ENCODE measurements at places on chromosomes 5 and 9.

DNA sequence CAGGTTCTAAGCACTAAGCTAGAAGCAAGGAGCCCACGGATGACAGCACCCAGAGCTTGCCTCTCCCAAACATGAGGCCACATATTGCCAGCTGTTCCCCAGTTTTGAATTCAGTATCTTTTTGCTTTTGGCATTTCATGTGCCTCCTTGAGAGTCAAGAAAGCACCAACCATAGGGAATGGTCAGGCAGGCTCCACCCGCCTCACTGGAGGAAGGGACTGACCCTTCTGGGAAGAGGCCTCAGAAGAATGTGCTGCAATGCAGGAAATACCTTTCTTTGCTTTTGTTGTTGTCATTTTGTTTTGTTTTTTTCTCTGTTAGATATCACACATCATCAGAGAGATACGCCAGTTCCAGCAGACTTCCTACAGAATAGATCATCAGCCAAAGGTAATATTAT is 13.7 kb upstream of the CKMT2 start:
- no peak for DNase-seq

- DNase-seq: no peak
Measured at GRCh38 chr5:134398609-134399155, 13.0 kb downstream of the CDKN2AIPNL start.

DNA sequence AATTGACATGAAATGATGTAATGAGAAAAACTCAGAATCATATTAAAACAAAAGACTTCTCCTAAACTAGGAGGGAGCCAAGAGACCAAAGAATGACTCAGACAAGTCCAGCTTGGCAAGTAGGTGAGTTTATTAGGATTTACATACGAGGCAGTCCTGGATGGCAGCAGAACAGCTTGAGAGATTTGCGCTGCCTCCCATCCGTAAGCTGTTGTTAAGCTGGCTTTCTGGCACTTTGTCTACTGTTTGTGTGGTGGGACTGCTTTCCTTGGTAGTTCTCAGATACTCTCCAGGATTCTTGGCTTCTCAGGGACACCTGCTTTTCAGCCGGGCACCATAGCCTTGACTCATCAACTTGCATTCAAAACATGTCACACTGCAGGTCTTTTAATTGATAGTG is 57.6 kb downstream of the COX7C start:
- no peak for DNase-seq

GRCh38 chr5:111337133-111337532 is 112.9 kb downstream of the CAMK4 start:
- no peak for DNase-seq

DNA sequence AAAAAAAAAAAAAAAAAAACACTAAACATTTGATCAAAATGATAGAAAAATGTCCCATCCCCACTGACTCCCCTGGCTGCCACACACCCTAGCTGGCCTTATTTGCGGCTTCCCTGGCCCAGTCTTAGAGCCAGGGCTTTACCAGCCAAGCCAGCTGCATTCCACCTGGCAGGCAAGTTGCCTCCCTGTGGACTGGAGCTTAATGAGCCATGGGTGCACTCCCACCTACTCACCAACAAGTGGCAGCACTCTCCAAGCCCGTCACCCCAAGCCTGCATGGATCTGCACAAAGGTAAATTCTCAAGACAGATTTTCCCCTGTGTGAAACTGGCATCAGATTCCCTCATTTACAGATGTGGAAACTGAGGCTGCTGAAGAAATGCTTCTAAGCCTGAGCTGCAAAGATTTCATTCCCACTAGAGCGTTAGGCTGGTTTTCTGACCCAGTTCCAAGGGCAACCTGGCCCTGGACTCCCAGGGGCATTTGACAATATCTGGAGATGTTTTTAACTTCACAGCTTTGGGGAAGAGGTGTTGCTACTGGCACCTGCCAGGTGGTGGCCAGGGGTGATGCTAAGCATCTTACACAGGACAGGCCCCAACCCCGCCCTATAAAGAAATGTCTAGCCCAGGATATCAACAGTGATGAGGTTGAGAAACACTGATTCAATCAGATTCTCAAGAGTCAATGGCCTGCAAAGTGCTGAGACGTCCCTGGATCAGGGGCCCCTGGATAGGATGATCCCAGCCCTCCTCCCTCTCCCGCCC is 21.9 kb upstream of the VDAC1 start:
- DNase-seq: no peak

DNA sequence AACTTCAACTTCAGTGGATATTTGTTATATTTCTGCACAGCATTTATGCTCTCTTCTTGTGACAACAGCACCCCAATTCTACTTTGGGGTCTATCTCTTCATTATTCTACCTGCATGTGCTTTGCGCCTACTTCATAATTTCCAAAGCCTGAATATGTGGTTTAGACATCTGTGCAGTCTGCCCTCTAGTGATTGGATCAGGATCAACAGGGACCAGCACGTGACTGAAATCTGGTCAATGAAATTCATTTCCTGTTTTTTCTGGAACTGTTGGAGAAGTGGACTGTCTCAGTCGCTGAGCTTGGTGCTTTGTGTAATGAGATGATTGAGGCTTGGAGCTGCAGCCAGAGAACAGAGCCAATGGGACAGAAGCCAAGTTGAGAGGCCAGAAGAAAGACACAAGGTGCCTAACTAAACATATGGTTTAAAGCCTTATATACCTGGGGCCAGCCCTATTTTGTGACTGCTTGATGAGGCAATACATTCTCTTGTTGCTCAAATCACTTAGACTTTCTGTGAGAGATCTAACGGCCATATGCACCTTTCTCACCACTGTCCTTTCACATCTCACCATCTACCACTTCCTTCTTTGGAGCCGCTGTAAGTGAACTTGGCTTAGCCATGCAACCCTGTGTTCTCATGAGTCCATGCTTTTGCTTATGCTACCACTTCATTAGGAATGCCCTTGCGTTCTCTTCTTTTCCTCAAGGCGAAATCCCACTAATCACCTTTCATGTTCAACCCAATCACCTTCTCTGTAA is 68.8 kb upstream of the PPP2R2B start:
- DNase-seq: no peak

DNA sequence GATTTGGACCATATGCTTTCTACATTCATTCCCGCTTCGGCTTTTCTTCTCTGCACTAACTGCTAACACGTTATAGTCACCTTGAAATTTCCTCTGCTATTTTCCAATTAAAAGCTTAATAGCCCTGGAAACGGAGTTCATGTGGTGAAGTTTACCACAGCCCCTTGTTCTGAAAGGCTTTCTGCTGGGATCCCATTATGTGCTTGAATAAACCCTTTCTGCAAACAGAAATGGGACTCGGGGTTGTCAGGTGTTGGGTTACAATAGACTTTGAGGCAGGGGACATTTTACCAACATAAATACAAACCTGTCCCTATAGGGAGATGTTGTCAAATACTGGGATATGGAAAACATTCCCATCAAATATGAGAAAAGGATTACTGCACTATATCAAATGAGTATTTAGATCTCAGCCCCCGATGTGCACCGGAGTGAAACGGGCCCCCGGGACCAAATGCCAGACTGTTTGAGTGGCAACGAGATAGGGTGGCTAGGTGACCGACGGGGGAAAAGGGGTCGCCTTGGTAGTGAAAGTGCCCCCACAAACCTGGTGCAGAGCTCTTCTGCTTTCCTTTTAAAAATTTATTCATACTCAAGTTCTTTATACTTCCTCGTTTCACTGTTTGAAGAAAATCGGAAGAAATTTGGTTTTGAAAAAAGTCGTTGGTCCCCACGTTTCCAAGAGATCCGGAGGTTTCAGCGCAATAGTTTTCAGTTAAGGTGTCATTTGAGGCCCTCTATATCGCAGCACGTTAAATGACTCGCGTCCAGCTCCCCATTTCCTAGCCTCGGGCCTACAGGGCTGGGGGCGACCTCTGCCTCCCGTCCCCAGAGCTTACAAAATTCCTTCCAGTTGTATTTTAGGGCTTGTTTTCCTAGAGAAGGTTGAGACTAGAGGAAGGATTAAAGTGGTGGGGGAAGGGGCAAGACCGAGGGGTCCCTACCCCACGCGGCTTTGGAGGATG is 2.1 kb upstream of the DMRT3 start:
- DNase-seq: no peak

- DNase-seq: no peak
Measured at GRCh38 chr5:40223884-40224402, 455.8 kb upstream of the PTGER4 start.

GRCh38 chr5:159678657-159679392 is 237.5 kb upstream of the ADRA1B start:
- no peak for DNase-seq

- DNase-seq: no peak
Measured at GRCh38 chr5:56989676-56990075, 37.8 kb upstream of the MIER3 start.

DNA sequence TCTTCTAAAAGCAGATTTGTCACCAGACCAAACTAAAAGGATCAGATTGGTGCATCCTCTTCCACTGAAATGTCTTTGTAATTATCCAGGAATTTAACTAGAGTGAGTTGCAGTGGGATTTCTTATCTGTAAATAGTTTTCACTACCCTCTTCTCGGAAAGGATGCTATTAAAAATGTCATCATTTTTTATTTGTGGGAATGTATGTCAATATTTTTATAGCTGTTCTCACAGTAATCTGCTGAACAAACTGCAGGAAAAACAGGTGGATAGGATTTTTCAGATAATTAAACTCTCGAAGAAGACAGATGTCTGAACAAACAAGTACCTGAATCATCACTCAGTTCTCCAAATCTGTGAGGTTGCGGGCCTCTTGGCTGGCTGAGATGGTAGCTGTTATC is 62.7 kb downstream of the RAB14 start:
- DNase-seq: no peak

DNA sequence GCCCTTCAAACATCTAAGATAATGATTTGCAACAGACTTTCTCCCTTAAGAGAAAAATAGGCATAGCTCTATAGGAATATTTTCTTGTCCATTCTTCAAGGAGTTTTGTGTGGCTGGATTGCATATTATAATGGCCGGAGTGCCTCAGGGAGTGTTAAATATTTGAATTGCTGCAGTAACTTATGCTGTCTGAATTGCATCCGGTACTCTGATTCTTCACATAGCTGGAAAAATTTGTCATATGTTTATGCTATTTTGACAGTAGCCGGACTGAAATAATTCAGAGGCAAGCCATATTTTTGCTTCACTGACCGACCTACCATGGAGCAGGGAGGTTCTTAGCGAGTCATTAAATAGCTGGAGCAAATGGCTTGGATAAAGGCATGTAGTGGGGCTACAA is 621.0 kb downstream of the ACTL7B start:
- no peak for DNase-seq

DNA sequence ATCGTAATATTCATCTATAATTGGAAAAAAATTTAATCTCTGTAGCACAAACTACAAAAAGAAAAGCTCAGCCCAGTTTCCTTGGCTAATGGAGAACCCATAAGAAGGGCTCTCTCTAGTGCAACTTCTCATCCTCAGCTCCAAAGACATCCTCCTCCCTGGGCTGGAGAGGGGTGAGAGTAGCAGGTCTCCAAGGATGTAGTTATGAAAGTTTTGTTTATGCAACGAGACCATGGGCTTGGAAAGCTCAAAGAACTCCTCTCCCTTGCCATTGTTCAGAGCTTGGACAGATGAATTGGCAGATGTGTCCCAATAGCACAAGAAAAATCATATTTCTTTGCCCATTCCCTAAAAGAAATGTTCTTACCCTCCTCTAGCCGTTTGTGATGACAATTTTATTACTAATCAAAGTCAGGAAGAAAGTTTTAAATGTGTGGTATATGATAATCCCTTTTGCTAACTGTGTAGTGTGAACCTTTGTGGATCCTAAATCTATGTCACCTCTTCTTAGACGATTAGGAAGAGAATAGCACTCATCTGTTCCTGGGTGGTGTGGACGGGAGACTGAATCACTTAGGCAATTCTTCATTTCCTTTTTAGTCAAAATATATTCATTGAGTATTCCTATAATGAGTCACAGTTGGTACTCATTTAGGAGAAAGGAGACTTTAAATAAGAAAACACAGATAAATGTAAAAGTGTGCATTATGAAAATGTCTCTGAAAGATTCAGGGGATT is 52.2 kb downstream of the GARNL3 start:
- DNase-seq: no peak

GRCh38 chr5:154444556-154445421 is 1.0 kb upstream of the SAP30L start:
- no peak for DNase-seq

DNA sequence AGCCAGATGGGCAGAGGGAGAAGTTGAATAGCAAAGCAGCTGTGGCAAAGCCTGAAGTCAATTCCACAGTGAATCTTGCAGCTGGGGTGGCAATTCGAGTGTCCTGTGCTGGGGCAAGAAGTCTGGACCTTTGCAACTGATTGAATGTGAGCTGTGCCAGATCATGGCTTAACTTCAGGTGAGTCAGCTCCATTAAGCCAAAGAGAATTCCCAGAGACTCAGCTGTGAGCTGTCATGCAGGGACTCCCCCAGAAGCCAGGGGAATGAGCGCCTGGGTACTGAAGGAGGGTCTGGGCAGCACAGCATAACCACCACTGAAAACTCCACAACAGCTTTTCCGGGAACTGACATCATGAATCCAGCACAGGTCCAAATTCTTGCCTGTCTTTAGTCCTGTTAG is 153.5 kb upstream of the TRPC7 start:
- no peak for DNase-seq

GRCh38 chr5:175742290-175742994 is 84.6 kb downstream of the HRH2 start:
- DNase-seq: no peak

DNA sequence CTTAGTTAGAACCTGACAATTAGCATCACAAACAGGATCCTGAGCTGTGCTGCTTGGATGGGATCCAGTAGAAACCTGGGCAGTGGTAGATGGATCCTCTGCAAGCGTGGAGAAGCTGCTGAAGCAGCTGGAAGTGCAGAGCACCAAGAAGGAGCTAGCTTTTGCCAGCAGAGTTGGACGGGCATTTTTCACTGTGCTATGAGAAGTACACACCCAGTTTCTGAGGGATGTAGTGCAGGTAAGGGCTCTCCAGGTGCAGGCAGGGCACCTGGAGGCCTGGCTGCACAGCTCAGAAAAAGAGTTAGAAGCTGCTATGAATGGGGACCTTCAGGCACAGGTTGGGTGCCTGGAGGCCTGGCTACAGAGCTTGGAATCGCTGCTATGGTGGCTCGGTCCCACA is 623.9 kb upstream of the NUDT12 start:
- DNase-seq: no peak

DNA sequence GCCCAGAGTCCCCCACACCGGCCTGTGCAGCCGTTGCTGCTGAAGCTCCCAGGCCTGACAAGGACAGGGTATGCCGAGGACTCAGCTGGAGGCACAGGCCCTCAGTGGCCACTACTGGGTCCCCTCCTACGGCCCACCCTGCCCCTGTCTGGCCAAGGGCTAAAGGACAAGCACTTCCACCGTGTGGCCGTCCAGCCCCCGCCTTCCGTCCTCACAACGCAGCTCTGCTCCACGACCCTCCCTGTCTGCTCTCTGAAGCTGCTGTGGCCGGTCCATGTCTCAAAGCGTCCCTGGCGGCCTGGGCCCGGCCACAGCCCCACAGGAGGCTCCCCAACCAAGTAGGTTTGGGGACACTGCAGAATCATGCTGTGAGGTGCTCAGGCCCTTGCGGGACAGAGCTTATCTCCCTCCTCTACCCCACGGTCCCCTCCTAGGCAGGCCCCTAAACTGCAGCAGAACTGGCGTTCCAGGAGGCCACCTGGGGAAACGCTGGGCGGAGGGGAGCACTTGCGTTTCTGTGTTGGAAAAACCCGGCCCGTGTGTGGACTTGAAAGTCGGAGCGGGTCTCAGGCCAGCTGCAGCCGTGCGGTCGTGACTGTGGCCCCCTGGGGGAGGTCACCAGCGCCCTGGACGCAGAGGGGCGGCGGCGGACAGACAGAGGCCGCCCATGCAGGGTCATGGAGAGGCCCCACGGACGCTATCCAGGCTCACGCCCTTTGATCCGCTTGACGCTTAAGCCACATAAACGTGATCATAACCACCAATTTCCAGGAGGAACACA is 45.6 kb downstream of the NKD2 start:
- DNase-seq: no peak

Measured in activated CD8-positive, alpha-beta memory T cell treated with anti-CD3 and anti-CD28 coated beads for 1 hour (primary cell).